ENCODE measurements at places on chromosomes 7 and 10.

DNA sequence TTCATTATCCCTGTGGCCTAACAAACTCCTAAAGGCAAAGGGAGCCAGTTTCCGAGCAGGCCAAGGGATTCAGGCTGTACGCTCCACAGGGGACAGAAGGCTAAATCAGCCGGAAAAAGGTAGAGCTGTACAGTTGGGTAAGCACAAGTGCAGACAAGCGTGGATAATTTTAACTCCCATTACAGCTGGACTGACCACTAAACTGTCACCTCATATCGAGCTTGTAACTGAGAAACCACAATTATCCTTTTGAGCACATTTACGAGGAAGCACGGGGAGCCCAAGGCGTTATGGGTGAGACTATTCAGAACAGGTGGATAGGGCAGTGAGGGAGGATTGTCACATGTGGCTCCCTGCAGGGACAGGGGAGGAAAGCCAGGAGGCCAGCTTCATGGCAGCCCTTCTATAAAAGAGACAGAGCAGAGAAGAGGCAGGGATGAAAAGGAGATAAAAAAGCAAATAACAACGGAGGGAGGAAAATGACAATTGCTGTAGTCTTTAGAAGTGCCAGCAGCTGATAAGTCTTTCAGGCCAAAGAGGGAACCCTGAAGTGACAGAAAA is 288.0 kb downstream of the FGFR2 start:
- no peak for DNase-seq

GRCh38 chr10:77554996-77555397 is 82.6 kb downstream of the KCNMA1 start:
- DNase-seq: no peak

DNA sequence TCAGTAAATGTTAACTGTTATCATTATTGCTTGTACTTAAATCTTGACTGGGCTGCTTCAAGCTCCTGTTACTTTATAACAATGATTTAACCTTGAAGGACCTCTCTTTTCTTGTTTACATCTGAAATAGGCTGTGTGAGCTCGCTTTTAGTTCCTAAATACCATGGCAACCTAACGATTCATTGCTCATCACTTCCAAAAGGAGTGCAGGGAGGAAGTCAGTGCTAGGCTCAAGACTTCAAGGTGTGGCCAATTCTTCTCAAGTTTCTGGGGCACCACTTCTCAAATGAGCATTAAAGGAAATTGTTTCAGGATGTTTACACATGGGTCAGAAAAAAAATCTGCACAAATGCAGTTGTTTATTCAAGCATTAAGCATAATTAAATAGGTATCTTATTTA is 284.2 kb downstream of the MTERF1 start:
- no peak for DNase-seq

- DNase-seq: no peak
These were observed 6.0 kb downstream of the POLM start for GRCh38 chr7:44076101-44076895.

DNA sequence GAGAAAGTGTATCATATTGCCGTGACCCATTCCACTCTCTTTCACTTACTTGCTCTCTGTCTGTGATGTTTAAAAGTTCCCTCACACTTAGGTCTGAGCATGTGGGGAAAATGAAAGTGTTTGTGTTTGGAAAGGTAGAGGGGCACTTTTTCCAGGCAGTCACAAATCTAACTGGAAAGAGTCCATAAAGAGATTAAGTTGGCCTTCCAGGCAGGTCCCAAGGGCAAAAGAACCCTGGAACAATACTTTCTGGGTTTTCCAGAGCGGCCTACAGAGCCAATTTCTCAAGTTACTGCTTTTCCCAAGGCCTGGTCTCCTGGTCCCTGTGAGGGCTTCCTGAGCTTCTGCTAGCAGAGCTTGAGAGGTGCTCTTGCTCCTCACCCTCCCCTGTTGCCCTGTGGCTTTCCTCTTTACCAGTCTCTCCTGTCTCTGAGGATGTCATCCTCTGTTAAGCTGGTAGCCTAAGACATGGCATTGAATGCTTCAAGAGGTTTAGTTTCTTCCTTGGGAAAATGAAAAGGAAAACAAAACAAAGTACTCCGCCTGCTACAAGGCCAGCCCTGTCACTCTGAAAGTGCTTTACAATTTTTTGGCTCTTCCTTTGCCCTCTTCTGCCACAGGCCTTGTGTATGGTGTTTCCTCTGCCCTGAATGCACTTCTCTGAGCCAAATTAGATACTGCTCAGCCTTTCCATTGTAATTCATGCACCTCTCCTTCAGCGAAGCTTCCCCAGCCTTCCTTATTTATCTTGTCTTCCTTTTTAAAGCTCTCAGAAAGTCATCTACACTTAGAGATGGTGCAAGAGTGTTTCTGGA is 20.1 kb downstream of the TES start:
- peak; percentile 31 for DNase-seq

- no peak for DNase-seq
These were observed 69.1 kb upstream of the COMTD1 start for GRCh38 chr10:75304741-75305390.

GRCh38 chr7:50502001-50502684 is 52.0 kb upstream of the FIGNL1 start:
- no peak for DNase-seq

DNA sequence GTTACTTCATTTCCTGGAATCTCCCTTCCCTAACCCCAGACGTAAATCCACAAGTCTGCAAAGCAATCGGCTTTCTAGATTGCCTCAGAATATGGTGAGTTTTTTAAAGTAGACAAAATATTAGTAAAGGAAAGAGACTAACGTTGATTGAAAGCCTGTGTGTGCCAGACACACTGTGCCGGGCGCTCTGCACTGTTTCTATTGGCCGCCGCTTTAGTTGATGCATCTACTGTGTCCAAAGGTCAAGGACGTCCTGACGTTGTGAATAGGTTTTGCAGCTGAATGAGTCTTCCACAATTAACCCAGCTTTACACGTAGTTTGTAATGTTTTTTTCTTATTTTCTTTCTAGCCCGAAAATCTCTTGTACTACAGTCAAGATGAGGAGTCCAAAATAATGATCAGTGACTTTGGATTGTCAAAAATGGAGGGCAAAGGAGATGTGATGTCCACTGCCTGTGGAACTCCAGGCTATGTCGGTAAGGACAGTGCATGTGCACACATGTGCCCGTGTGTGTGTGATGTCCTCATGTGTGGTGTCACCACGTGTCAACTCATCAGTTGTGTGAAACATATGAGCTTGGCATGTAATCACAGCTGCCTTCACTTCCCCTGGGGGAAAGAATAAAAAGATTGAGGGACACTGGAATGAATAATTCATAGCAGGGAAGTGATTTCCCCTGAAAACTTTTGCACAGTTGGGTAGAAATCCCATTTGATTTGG is 232.0 kb downstream of the CCDC3 start:
- DNase-seq: no peak

GRCh38 chr10:80506189-80506575 is 31.5 kb upstream of the SH2D4B start:
- no peak for DNase-seq

DNA sequence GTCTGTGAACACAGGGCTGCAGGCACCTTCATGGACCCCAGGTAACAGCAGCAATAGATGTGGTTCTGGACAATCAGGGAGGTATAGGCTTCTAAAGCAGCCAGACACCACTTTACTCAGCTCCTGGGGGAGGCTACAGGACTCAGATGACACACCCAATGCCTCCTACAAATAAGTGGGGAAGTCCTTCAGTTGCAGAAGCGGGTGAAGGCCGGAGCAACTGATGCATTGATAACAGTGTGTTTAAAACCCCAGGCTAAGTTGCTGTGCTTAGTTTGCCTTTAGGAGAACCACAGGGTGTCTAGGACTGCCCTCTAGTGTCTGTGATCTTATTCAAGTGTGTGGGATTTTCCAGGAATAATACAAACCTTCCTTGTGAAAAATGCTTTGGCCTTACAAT is 5.9 kb upstream of the ITGA8 start:
- DNase-seq: no peak

DNA sequence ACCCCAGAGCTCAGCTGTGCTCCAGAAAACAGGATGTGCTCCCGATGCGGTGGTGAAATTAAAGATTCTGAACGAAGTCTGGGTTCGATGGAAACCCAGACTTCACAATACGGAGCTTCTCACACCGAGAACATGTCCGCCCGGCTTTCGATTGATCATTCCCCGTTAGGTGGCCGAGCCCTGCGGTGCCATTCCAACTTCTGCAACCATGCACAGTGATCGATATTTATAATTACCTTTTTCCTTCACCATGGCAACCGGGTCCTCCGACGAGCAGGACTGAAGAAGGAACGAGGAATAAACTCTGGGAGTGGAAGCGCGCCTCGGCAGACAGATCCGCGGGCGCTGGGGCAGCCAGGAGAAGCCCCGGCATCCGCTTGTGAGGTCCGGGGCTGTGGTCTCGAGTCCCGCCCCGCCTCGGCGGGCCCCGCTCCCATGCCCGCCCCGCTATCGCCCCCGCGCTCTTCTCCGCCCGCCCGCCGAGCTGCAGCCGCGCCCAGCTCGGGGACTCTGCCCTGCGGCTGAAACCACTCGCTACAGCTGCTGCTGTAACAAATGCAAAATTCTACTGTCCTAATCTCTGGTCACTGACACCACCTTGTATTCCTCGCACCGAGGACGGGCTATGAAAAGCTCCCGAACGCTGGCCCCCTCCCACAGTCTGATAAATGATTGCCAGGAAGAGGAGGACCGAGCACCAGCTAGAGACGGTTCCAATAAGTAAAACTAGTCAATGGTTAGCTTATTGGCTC is 26.2 kb downstream of the ABLIM1 start:
- DNase-seq: no peak

DNA sequence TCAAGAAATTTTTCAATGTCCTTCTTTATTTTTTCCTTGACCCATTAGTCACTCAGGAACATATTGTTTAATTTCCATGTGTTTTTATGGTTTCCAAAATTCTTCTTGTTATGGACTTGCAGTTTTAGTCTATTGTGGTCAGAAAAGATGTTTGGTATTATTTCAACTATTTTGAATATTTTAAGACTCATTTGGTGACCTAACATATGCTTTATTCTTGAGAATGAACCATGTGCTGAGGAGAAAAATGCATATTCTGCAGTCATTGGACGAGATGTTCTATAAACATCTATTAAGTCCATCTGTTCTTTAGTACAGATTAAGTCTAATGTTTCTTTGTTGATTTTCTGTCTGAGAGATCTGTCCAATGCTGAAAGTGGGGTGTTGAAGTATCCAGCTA is 42.3 kb upstream of the MDFIC start:
- DNase-seq: no peak

DNA sequence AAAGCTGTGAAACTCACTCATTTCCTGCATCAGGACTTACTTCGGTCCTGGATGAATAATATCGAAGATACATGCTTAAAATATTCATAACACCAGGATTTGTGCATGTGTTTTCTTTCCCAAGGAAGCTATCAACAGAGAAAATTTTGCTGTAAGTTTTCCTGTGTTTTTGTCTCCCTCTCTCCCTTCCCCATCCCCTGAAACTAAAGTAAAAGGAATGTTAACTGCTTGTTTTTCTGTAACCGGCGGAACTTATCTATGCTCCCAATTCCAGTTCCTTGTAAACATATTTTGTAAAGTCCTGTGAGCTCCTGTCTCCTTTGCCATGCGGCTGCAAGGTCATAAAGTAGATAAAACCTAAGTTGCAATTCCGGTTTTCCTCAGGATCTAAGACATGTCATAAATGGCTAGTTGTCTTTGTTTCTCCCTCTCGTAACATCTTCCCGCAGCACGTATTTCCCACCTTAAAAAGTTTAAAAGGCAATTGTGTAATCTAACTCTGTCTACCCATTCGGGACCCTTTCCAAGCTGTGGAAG is 79.0 kb upstream of the POM121L12 start:
- no peak for DNase-seq

- no peak for DNase-seq
These were observed 13.1 kb downstream of the RPS24 start for GRCh38 chr10:78046711-78047269.

- DNase-seq: no peak
These were observed 35.0 kb downstream of the LAMB4 start for GRCh38 chr7:108094933-108095710.

GRCh38 chr10:69759641-69760040 is 42.1 kb upstream of the COL13A1 start:
- DNase-seq: no peak
